ENCODE measurements at places on chromosomes 6 and 20.
A peak's percentile ranks its signal among the peaks of the same experiment; 100 is the strongest.

GRCh38 chr6:163491737-163492300, 77.3 kb downstream of the QKI start:
- no peak for DNase-seq

DNA sequence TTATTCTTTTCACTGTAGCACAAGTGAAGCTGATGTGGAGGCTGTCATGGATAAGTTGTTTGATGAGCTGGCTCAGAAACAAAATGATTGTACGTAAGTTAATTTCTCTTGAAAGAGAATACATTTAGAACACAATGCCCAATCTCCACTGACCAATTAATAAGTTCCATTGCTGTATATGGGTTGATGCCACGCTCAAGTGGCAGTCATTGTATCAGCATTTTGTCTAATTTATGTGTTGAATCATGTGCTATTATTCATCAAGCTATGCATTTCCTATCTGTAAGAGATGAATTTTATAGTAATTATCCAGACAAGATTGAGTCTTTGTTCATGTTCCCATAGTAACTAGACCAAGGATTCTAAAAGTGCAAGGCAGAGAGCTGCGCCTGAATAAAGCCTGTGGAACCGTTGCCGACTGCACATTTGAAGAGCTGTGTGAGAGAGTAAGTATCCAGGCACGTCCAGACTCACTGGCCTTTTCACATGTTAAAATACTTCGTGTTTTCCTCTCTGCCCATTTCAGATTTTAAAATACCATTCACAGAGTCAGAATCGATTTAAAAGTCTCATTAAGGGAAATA, 83.8 kb upstream of the FOXO3 start:
- DNase-seq = no peak

- no peak for DNase-seq
Observed at GRCh38 chr20:31237763-31238162, 19.7 kb upstream of the DEFB115 start.

- peak; percentile 64 for DNase-seq
Observed at GRCh38 chr6:2891768-2892170, 11.3 kb downstream of the SERPINB9 start.

DNA sequence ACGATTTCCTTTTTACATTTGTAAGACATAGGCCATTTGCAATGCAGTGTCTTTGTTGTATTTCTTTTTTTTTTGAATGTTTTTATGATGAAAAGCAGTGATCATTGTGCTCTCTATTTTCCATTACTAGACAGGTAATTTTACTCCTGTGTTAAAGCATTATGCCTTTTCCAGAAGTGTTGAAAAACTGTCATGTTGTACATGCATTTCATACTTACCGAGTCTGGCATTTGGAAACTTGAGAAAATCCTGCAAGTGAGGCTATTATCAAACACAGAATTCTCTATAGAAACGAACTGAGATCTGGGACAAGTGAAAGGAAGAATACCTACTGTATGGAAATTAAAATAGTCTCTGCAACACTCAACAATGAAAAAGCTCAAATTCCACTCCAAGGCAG, 78.6 kb upstream of the CNR1 start:
- DNase-seq = no peak

- DNase-seq = no peak
Observed at GRCh38 chr6:96582436-96582835, 19.5 kb downstream of the FHL5 start.

DNA sequence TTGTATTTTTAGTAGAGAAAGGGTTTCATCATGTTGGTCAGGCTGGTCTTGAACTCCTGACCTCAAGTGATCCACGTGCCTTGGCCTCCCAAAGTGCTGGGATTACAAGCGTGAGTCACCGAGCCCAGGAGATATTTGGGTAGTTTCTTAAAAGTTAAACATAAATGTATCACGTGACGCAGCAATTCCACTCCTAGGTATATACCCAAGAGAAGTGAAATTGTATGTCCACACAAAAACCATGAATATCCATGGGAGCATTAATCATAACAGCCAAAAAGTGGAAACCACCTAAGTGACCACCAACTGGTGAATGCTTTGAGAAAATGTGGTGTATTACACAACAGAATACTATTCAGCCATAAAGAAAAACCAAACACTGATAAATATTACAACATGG, 164.8 kb downstream of the MRPL14 start:
- DNase-seq = no peak

- DNase-seq = no peak
Observed at GRCh38 chr6:73585566-73586415, 65.0 kb upstream of the EEF1A1 start.

- no peak for DNase-seq
Observed at GRCh38 chr6:112683106-112683505, 336.0 kb downstream of the RFPL4B start.

- DNase-seq = no peak
Observed at GRCh38 chr6:73547036-73547435, 26.2 kb upstream of the EEF1A1 start.

GRCh38 chr6:35496036-35496840, 641 bp downstream of the TEAD3 start:
- DNase-seq = no peak

All from stimulated activated CD4-positive, alpha-beta T cell treated with anti-CD3 and anti-CD28 coated beads, Interleukin-15, amount 100 ng/mL, for 48 hours (primary cell).